NCI-H2081 treated with DMSO at 0.1 percent for 48 hours (cell line): ENCODE measurements at places on chromosomes 6 and 20.

DNA sequence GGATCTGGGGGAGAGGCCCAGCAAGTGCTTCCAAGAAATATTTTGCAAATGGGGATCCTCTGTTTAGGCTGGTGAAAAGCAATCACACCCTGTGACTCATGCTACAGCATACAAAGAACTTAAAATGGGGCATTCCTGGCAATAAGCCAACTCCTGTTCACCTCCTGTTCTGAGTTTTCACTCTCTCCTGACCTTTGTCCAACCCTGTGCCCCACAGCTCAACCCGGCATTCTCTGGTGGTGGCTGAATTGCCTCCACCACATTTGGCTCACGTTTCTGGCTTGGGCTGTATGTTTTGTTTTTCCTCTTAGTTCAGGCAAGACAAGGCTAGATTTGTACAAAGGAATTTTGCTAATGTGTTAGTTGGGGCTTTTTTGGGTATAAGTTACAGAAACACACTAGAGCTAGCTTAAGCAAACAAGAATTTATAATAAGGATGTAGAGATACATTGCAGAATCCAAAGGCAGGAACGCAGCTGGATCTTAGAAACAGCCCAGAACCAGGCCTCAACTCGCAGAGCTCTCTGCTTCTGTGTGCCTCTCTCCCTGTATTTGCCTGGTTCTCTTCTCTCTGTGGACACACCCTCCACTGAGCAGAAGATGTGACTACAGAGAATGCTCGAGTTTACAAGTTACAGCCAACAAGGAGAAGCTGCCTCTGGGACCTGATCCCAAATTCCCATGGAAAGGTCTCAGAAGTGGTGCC lies 9.4 kb downstream of the ABCC10 start:
- DNase-seq, result no peak

GRCh38 chr6:150934380-150934779 lies 68.9 kb downstream of the MTHFD1L start:
- no peak for DNase-seq

- DNase-seq, result no peak
Measured at GRCh38 chr6:6058054-6058444, 51.3 kb upstream of the NRN1 start.

DNA sequence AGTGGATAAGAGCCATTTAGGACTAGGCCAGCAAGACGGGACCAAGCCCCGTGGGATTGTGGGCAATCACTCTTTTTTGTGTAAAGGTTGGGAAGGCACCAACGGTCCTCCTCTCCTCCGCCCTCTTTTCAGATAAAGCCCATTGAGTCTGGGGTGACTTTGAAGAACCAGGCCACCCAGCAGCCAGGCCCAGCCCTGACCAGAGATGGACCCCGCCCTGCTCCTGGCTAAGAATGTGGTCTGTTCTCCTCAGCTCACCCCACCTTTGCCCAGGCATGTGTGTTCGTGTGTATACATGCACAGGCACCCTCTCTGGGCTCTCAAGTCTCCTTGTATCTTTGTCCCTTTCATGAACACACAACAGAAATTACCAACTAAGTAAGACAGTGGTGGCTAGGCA lies 9.1 kb downstream of the SDC4 start:
- DNase-seq, result no peak

DNA sequence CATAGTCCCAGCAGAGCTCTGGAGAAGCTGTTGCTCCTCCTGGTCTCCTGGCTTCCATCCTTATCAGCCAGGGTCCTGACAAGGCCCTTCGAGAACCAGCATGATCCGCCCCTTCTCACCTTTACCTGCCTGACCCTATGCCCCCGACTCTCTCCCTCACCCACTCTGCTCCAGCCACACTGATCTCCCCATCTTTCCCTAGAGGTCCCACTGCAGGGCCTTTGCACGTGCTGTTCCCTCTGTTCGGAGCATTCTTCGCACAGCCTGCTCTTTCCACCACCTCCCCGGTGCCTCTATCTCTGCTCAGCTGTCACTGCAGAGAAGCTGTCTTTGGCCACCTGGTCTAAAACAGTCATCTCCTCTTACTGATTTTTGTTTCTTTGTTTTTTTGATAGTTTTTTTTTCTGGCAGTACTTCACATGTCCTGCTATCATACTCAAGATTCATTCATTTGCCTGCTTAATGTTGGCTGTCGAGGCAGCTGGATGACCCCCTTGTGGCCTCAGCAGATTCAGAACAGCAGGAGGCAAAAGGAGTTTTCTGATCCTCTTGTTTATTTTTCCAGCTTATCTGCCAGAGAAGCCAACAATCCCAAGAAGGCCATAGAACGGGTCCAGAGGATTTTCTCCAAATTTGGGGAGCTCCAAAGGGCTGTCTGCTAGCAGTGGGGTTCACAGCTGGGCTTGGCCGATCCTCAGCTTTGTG lies 1.6 kb upstream of the PTGIS start:
- no peak for DNase-seq

DNA sequence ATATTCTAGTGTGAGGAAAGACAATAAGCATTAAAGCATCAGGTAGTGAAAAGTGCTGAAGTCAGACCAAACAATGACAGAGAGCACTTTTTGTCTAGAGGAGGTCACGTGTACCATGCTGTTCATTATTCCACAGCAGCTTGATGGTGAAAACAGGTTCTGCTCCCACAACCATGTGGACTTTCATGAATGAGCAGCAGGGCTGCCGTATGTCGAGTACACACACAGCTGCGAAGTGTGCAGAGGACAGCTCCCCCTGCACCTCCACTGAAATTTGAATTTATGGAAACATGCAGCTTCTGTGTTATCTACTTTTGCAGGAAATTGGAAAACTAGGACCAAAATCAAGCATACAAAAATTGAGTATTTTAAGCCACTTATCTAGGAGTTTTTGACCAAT lies 85.3 kb downstream of the MAP7 start:
- DNase-seq, result no peak

DNA sequence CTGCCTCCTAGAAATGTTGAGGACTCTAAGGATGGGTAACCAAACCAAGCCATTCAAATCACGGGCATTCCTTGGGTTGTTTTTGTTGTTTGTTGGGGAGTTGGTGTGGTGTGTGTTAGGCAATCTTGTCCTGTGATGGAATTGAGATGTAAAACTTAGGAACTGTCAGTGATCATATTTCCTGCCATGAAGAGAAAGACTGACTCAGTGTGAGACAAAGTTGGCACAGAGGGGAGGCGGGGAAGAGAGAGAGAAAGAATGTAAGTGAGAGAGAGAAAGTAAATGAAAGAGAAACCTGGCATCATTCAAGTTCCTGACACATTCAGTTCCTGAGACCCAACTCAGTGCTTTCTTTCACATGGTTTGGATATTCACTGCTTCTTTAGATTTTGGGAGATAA lies 21.6 kb upstream of the FBXO30 start:
- DNase-seq, result no peak

DNA sequence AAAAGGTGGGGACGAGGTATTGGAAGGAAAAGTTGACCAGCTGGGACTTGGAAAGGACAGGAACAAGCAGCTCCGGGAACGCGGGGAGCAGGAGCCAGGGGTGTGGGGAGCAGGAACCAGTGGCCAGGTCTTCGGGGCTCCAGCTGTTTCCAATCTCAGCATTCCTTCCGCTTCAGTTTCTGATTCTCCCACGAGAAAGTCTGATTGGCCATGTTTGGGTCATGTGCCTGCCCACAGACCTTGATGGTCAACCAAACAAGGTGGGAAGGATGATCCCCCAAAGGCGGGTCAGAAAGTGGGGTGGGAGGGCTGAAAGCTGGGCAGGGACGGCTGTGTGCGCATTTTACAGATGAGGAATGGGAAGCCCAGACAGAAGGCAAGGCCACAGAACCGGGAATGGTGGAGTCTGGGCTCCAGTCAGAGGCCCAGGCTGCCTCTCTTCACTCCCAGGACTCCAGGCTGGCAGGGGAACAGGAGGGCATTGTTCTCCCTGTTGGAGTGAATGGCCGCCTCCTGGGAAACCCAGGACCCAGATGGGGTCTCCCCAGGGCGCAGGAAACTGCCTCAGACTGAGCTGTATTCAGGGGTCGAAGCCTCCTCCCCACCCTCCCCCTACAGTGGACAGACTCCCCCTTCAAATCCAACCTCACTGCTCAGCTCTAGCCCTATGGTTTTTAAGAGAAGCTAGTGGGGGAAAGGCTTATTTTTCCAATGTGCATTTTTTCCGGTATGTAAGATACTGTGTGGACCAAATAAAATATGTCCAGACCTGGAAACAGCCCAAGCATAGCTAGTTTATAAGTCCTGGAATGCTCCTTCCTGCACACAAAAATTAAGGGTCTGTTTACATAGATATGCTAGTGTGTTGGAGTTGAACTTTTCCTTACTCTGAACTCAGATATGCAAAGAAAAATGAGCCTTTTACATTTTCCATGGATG lies 12.2 kb upstream of the PTGIS start:
- DNase-seq, result no peak

DNA sequence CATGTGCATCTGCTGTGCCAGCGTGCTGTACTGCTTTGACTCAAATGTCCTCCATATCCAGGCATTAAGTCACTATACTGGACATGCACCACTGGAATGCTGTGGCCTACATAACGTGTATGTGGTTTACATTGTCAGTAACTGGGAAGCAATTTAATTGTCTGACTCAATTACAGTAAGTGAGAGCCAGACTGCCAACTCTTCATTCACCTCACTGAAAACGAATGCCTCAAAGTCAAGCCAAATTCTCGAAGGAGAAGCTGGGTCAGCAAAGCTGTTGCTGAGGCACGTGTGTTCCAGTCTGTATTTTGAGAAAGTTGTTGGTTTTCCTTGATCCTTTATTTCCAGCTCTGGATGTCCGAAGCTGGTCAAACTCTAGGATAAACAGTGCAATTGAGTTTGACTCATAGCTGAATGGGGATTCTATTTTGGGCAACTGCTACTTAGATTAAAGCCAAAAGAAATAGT lies 534.3 kb downstream of the COL12A1 start:
- DNase-seq, result no peak

DNA sequence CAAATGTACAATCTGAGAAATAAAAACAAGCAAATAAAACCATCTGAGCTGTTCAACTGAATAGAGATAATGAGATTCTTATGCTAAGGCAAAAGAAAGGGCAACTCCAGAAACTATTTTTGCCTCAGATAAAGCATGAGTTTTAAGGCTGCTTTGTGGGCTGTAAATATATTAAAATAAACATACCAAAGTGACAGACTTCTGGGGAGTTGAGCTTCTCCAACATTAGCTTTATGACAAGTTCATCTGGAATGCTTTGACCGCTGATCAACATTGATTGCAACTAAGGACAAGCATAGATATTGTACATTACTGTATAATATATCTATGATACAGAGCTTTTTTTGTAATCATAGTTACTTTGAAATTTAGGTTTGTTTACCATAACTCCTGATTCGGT lies 19.3 kb downstream of the AK9 start:
- no peak for DNase-seq

DNA sequence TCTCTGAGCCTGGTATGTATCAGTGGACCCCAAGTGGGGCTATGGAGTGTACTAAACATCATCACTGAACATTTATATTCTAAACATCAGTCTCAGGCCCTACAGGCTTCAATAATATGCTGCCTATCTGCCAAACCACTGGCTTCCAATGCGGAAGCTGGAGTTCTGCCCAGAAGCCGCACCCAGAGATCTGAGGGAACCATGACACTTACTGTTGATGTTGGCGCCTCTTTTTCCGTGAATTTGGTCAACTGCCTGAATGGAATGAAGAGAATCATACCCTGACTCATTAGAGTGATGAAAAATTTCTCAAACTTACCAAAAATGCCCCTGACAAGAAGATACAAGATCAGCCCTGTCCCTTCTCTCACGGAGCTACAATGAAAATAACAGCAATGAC lies 66.2 kb downstream of the SLC22A23 start:
- no peak for DNase-seq

DNA sequence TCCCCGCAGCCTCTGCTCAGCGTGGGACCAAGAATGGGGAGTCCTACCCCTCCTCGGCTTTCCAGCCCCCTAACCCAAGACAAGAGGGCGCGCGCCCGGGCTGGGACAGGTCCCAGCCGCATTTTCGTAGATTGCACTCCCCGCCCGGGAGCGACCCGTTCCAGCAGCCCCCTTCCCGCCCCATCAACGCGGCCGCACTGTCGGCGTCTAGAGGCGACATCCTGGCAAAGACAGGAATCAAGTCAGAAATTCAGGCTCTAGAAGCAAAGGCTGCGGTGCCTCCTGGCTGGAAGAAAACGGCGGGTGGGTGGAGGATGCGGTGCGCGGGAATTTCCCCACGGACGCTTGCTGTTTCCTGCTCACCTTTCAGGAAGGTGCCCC lies 957 bp downstream of the PROKR2 start:
- DNase-seq, result no peak

DNA sequence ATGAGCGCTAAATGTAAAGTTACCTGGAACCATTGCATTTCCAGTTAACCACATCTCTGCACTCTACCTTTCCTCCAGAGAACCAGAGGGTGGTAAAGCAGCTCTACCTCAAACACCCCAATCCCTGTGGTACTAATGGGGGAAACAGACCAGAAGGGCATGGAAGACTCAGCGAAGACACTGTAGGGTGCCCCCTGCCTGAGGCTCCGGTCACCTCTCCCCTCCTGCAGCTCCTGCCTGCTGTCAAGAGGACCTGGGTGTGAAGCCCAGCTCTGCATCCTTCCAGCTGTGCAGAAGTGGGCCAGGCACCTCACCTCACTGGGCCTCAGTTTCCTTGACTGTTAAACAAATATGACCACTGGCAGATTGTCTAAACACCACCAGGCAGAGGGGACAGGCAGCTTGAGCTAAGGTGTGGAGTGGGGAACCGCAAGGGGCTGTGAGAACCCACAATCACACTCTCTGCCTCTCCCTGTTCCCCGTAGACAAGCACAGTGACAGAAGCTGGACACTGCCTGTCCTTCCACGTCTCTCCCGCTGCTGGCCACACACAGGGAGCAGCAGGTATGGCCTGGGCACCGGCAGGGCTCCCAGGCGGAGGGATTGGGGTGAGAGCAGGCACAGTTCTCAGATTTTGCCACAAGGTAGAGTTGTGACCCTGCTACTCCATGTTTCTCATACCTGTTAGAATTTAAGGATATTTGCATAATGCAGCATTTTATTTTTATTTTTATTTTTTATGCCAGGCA lies 9.1 kb upstream of the BPIFA2 start:
- DNase-seq, result no peak

DNA sequence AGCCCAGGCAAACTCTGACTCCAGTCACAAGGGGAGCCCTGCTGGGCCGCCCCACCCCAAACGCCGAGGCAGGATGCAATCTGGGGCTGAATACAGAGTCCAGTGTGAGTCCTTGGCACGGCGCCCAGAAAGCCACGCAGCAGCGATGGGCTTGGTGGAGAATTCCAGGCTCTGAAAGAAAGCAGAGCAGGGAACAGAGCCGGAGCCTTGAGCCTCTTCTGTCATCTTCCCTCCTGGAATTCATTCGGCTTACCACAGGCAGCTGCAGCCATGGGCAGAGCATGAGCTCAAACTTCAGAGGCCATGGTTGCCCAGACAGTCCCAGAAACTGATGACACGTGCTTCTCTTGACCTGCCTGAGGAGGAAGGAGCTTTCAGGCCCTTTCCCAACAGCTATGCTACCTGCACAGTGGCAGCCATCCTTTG lies 441.1 kb upstream of the JARID2 start:
- no peak for DNase-seq

DNA sequence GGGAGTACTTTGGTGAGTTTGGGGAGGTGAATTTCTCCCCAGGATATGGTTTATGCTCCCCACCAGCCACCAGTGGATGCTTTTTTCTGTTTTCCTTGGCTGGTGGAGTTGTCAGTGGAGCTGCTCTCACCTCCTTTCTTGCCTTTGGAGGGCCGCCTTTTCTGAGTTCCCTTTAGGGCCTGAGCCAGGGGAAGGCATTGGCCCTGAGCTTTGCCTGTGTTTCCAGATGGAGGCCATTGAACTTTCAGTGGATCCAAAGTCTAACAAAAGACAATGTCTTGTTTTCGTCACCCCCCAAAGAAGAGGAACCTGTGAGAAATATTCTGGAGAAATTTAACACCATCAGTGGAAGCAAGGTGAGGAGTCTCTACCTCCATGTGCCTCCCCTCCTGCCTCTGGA lies 4.4 kb upstream of the TMEM14A start:
- no peak for DNase-seq
